Upper lobe of right lung (tissue), 1 donor: ENCODE measurements at places on chromosomes 6 and 20.

GRCh38 chr20:48676795-48677460 is 150.9 kb downstream of the PREX1 start:
- peaks cover 19% of the 10 kb centered on the region for H3K36me3 ChIP-seq
- H3K4me1 ChIP-seq, result peaks cover under 1% of the 10 kb centered on the region
- H3K27ac ChIP-seq, result no peak overlapping the region

GRCh38 chr20:57261457-57262251 is 4.8 kb downstream of the BMP7 start:
- no peak for DNase-seq
- H3K36me3 ChIP-seq, result no peaks in the 10 kb centered on the region
- H3K4me1 ChIP-seq, result no peaks in the 10 kb centered on the region
- no peak overlapping the region for H3K27ac ChIP-seq
- H3K27me3 ChIP-seq, result peaks cover 66% of the 10 kb centered on the region
- no peak overlapping the region for H3K4me3 ChIP-seq

DNA sequence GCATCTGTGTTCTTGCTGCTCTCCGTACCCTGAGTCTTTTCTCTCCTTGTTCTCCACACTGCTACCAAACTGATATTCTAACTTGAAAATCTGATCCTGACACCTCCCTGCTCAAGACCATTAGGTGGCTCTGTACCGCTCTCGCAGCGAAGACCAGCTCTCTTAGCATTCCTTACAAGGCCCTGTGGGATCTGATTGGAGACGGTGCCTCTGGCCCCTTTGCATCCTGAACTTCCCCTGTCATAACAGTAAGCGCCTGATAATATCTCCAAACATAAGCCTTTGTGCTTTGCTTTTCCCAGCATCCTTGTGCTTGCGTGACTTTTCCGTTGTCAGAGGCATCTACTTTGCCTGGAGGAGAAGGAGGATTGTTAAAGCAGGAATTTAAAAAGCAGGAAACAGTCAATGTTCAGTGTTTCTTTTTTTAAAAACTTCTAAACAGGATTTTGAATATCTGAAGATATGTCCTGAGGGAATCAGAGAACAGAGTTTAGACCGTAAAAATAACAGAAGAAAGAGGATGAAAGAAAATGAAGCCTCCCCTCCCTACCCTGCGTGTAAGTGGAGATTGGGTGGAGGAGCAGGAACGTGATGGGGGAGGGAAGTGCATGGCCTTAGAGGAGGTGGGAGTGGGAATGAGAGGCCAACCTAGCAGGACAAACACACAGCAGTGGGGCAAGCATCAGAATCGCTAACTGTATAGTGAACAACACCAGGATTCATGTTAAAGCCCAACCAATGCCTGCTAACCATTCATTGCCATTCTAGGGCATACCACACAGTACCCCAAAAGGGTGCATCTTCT is 89.2 kb upstream of the STMND1 start:
- no peak overlapping the region for H3K27ac ChIP-seq
- DNase-seq, result no peak
- no peaks in the 10 kb centered on the region for H3K27me3 ChIP-seq

- H3K27me3 ChIP-seq, result no peaks in the 10 kb centered on the region
- H3K4me3 ChIP-seq, result no peak overlapping the region
- no peak for DNase-seq
- no peaks in the 10 kb centered on the region for H3K36me3 ChIP-seq
- H3K4me1 ChIP-seq, result no peaks in the 10 kb centered on the region
Measured at GRCh38 chr20:54623991-54624569, 148.7 kb downstream of the DOK5 start.

- no peak overlapping the region for H3K4me3 ChIP-seq
- no peak for DNase-seq
- H3K27me3 ChIP-seq, result no peaks in the 10 kb centered on the region
- H3K4me1 ChIP-seq, result no peaks in the 10 kb centered on the region
- no peaks in the 10 kb centered on the region for H3K36me3 ChIP-seq
Measured at GRCh38 chr6:46325561-46326530, 155.1 kb upstream of the ENPP5 start.

- no peaks in the 10 kb centered on the region for H3K27me3 ChIP-seq
- no peak overlapping the region for H3K27ac ChIP-seq
- no peaks in the 10 kb centered on the region for H3K36me3 ChIP-seq
- DNase-seq, result no peak
Measured at GRCh38 chr6:5202941-5203340, 57.8 kb downstream of the LYRM4 start.

DNA sequence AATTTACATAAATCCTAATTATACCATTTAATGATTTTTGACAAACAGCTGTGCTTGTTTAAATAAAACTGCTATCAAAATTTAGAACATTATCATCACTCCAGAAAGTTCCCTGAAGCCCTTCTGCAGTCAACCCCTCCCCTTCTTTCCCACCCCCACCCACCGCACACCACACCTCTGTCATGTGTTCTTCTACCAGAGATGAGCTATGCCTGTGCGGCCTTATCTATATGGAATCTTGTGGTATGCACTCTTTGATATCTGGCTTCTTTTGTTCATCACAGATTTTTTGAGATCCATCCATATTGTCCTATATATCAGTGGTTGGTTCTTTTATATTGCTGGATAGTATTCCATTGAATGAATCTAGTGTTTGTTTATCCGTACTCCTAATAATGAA is 7.2 kb downstream of the MYLIP start:
- peak overlapping the region; percentile 4 for H3K4me3 ChIP-seq
- no peak overlapping the region for H3K27ac ChIP-seq
- H3K27me3 ChIP-seq, result no peaks in the 10 kb centered on the region
- peaks cover 79% of the 10 kb centered on the region for H3K4me1 ChIP-seq
- no peak for DNase-seq

- no peak overlapping the region for H3K27ac ChIP-seq
- H3K36me3 ChIP-seq, result no peaks in the 10 kb centered on the region
- DNase-seq, result peak; percentile 45
- H3K27me3 ChIP-seq, result no peaks in the 10 kb centered on the region
- no peak overlapping the region for H3K4me3 ChIP-seq
Measured at GRCh38 chr20:32969356-32970114, 34.7 kb downstream of the SUN5 start.

- no peaks in the 10 kb centered on the region for H3K36me3 ChIP-seq
- H3K4me1 ChIP-seq, result peaks cover 7% of the 10 kb centered on the region
- no peaks in the 10 kb centered on the region for H3K27me3 ChIP-seq
- H3K4me3 ChIP-seq, result peak within 1 kb of the TSS; percentile 54
Measured at GRCh38 chr6:116615937-116616736, at the start of gene RSPH4A. TSS of gene RSPH4A (plus strand) at chr6:116616479. CDS start at chr6:116616624, 145 bp downstream.

- H3K27me3 ChIP-seq, result no peaks in the 10 kb centered on the region
- H3K4me3 ChIP-seq, result no peak overlapping the region
- H3K27ac ChIP-seq, result no peak overlapping the region
- DNase-seq, result no peak
- H3K36me3 ChIP-seq, result no peaks in the 10 kb centered on the region
Measured at GRCh38 chr20:53692465-53693067, 98.9 kb upstream of the ZNF217 start.

- H3K4me3 ChIP-seq, result no peak overlapping the region
- no peaks in the 10 kb centered on the region for H3K36me3 ChIP-seq
- peaks cover 30% of the 10 kb centered on the region for H3K4me1 ChIP-seq
- no peak overlapping the region for H3K27ac ChIP-seq
- no peaks in the 10 kb centered on the region for H3K27me3 ChIP-seq
Measured at GRCh38 chr6:111550953-111551352, 54.7 kb downstream of the TRAF3IP2 start.

GRCh38 chr20:15205028-15205427 is 867.6 kb upstream of the FLRT3 start:
- H3K27ac ChIP-seq, result no peak overlapping the region
- no peaks in the 10 kb centered on the region for H3K27me3 ChIP-seq
- DNase-seq, result no peak
- no peak overlapping the region for H3K4me3 ChIP-seq
- H3K4me1 ChIP-seq, result no peaks in the 10 kb centered on the region
- H3K36me3 ChIP-seq, result no peaks in the 10 kb centered on the region

- no peak overlapping the region for H3K4me3 ChIP-seq
- peaks cover 8% of the 10 kb centered on the region for H3K4me1 ChIP-seq
- no peak overlapping the region for H3K27ac ChIP-seq
- DNase-seq, result no peak
- peaks cover 53% of the 10 kb centered on the region for H3K36me3 ChIP-seq
- H3K27me3 ChIP-seq, result no peaks in the 10 kb centered on the region
Measured at GRCh38 chr20:63937596-63937995, 18.6 kb downstream of the UCKL1 start.

DNA sequence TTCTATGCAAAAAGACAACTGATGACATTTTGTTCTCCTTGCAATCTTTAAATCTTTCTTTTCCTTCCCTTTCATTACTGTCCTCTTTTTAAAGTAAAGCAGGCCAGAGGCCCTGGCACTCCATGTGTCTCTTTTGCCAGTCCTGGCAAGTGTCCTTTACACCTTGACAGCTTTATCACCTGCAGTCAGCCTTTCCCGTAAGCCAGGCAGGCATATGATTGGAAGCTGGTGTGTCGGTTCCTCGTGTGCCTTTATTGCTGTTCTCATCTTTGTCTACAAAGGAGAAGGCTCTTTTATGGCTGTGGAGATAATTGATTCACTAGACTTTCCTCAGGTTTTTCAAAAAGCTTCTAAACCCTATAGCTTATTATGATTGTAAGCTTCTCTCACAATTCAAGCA is 162.3 kb upstream of the FBXL4 start:
- no peak overlapping the region for H3K4me3 ChIP-seq
- H3K27ac ChIP-seq, result no peak overlapping the region
- no peaks in the 10 kb centered on the region for H3K27me3 ChIP-seq
- no peaks in the 10 kb centered on the region for H3K36me3 ChIP-seq
- H3K4me1 ChIP-seq, result no peaks in the 10 kb centered on the region

GRCh38 chr6:82641677-82642076 is 278.1 kb downstream of the TPBG start:
- no peak overlapping the region for H3K27ac ChIP-seq
- H3K4me1 ChIP-seq, result no peaks in the 10 kb centered on the region
- no peak overlapping the region for H3K4me3 ChIP-seq
- DNase-seq, result no peak
- H3K27me3 ChIP-seq, result no peaks in the 10 kb centered on the region

- no peak overlapping the region for H3K27ac ChIP-seq
- no peak for DNase-seq
- H3K27me3 ChIP-seq, result no peaks in the 10 kb centered on the region
- H3K36me3 ChIP-seq, result no peaks in the 10 kb centered on the region
- H3K4me3 ChIP-seq, result no peak overlapping the region
- no peaks in the 10 kb centered on the region for H3K4me1 ChIP-seq
Measured at GRCh38 chr20:2255926-2256531, 39.8 kb upstream of the TGM3 start.

- no peak overlapping the region for H3K4me3 ChIP-seq
- no peaks in the 10 kb centered on the region for H3K36me3 ChIP-seq
- H3K4me1 ChIP-seq, result no peaks in the 10 kb centered on the region
- H3K27me3 ChIP-seq, result no peaks in the 10 kb centered on the region
- H3K27ac ChIP-seq, result no peak overlapping the region
Measured at GRCh38 chr6:19327241-19327640, 509.9 kb upstream of the ID4 start.

- peak overlapping the region; percentile 58 for H3K4me3 ChIP-seq
- DNase-seq, result peak; percentile 76
- H3K36me3 ChIP-seq, result no peaks in the 10 kb centered on the region
- peaks cover 26% of the 10 kb centered on the region for H3K27me3 ChIP-seq
Measured at GRCh38 chr6:1312473-1313367, 822 bp downstream of the FOXQ1 start.

- no peaks in the 10 kb centered on the region for H3K36me3 ChIP-seq
- no peak for DNase-seq
- H3K27ac ChIP-seq, result no peak overlapping the region
- H3K4me1 ChIP-seq, result no peaks in the 10 kb centered on the region
- H3K4me3 ChIP-seq, result no peak overlapping the region
Measured at GRCh38 chr6:85465762-85466161, 15.9 kb downstream of the NT5E start.

- no peak overlapping the region for H3K27ac ChIP-seq
- H3K36me3 ChIP-seq, result no peaks in the 10 kb centered on the region
- no peak overlapping the region for H3K4me3 ChIP-seq
- no peaks in the 10 kb centered on the region for H3K4me1 ChIP-seq
- H3K27me3 ChIP-seq, result no peaks in the 10 kb centered on the region
Measured at GRCh38 chr6:8110725-8111124, 8.4 kb upstream of the EEF1E1 start.

DNA sequence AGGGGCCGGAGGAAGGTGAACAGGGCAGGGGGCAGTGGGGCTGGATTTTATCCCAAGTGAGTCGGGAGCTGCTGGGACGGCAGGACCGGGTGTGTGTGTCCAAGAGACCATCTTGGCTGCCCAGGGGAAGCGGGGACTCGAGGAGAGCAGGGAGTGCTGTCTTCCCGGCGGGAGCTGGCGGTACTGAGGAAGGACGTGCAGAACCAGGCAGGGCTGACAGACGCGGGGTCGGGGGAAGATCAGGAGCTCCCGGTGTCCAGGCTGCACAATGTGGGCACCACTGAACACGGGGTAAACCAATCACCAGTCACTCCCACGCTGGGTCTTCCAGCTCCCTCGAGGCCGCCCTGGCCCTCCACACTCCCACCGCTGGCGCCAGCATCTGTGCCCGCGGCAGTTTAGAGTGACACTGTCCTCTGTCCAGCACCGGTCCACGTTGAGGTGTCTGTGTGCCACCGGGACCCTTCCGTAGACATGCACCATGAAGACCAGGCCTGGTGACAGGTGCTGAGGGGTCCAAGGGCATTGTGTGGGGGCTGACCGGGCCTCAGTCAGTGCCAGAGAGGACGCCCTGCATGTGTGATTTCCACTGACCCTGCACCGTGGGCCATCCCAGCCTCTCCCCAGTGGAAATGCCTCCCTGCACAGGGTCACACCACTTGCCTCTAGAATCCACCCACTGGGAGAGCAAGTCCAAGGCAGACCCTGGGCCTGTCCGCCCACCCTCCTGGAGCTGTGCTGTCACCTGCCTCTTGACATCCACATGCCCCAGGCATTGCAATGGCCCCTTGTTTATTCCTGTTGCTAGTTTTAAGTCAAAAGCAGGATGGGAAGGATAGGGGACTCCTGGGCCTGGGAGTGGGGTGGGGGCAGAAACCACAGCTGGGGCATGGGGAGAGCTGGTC is 401.9 kb downstream of the TAF4 start:
- peaks cover 14% of the 10 kb centered on the region for H3K27me3 ChIP-seq
- no peak overlapping the region for H3K27ac ChIP-seq
- H3K36me3 ChIP-seq, result no peaks in the 10 kb centered on the region
- no peak overlapping the region for H3K4me3 ChIP-seq

DNA sequence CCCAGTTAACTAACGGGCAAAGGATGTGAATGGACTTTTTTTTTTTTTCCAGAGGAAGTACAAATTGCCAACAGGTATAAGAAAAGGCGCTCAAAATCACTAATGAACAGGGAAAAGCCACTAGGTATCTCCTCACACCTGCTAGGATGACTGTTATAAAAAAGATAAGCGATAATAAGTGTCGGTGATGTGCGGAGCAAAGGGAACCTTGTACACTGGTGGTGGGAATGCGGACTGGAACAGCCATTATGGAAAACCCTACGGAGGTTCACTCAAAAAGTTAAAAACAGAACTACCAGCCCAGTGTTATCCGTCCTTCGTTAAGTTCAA is 787 bp upstream of the RAB32 start:
- H3K4me1 ChIP-seq, result peaks cover 24% of the 10 kb centered on the region
- H3K27ac ChIP-seq, result peak overlapping the region; percentile 97
- no peaks in the 10 kb centered on the region for H3K27me3 ChIP-seq
- DNase-seq, result no peak
- H3K4me3 ChIP-seq, result peak overlapping the region; percentile 88
